ENCODE measurements at places on chromosomes 13 and 19.
A peak's percentile ranks its signal among the peaks of the same experiment; 100 is the strongest.

DNA sequence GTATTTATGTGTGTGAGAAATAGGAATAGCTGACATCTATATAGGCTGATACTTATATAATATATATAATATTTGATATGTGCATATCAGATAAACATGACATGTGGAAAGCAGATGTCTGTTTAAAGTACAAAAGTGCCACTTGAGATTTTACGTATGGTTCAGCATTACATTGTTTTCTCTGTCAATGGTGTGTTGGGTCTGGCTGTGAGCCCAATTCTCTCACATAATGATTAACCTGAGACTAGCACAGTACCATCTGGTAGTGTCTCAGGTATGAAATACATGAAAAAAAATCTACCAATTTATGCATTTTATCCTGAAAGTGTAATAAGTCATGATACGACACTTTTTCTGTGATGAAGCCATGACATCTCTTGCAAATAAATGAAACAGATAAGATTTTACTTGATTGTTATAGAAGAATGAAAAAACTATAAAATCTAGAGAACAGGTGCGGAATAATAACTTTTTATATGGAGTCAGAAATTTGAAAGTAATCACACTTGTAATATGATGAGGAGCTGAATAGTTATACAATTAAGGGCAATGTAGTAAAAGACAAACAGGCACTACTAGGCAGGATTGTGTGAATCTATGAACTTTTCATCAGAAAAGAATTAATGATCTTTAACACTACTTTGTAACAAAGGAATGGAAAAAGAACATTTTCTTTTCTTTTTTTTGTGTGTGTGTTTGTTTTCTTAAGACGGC, 1405.0 kb downstream of the OLFM4 start:
- no peak for DNase-seq

DNA sequence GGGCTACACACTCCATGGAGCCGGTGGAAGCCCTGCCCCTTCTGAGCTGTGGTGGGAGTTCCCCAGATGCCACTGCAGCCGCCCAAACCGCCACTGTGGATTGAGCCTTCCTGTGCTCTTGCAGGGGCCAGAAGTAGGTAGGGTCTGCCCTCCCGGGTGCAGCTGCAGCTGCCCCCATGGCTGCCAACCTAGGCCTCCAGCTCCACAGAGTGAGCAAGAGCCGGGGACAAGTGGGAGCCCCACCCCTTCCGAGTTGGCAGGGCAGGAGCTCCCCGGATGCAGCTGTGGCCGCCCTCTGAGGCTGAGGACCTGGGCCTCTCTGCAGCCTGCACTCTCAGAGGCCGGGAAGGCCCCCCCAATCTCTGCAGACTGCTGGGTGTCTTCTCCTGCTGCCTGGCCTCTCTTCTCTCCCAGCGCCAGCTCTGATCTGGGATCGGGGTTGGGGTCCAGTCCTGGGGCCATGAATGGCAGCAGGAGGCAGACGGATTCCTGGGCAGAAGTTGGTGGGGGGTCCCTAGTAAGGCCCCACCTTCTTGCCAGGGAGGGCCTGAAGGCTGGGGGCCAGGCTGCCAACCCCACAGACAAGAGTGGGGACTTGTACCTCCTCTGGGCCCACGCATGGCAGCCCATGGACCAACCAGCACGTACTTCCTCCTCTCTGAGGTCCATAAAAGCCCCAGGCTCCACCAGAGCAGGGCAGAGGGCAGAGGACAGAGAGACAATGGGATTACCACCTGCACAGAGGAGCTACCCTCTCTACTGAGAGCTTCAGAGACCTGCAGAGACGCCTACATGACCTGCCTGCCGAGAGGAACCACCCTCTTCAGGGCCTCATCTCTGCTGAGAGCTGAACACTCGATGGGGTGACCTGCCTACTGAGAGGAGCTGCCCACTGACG, 28.9 kb downstream of the AP2S1 start:
- DNase-seq, result peak; percentile 42

DNA sequence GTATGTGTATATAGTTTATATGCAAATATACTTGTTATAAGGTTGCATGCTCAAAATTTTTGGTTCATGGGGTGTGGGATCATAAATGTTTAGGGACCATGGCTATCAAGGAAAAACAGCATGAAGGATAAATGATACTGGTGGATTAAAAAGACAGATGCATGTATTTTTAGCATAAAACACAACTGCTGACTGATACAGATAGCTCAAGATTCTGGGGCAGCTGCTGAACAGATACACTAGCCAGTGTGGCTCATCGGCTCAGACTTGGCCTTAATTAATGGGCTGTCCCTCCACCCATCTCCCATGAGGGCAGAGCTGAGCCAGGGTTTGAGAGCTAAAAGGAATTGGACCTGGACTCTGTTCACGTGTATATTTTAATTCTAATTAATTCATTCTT, 11.4 kb downstream of the ALOX5AP start:
- no peak for DNase-seq

GRCh38 chr13:103130146-103130545, 63.9 kb upstream of the SLC10A2 start:
- no peak for DNase-seq

DNA sequence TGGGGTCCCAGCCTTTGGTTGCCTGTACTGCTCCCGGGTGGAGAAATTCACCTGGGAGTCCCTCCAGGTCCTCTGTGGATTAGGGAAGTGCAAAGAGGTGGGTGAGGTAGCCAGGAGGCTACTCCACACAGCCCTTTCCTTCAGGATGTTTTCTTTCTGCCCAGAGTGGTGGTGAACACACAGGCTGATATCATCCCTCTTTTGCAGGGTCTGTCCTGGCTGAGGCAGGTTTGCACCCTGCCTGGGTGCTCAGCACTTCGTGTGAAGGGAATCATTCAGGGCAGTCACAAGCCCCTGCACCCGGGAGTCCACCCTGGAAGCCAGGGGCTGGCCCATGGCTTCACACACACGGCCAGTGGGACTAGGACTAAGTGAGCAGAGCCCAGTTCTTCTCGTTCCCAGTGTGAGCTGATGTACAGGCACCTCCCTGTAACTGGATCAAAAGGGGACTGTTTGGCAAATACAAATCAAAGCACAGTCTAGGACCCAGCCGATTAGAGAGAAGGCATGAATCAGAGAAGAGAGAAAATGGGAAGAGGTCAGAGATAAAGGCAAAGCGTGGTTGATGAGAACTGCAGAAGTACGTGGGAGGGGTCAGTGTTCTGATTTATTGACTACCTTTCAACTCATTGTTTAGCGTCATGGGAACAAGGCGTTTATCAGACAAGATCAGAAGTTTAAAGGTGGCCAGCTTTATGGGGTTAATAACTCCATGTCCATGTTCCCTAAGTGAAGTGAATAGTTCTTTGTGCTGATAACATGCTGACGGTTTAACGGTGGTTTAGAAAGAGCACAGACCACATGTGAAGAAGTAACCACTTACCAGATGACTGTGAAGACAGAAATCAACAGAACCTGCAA, 30.4 kb upstream of the SPATA13 start:
- no peak for DNase-seq

- no peak for DNase-seq
These were observed 61.4 kb upstream of the TEX29 start for GRCh38 chr13:111259058-111259457.
